ENCODE measurements at places on chromosomes 12 and 14. TPM values are rescaled to one million over a fixed set of nuclear protein-coding genes. Genes with fewer than 3 reads are reported as not detected.

Gene KRT82
- not detected for total RNA-seq

Gene RPGRIP1
- not detected for total RNA-seq

Gene NTS
- total RNA-seq: not detected

Gene PLD4
- total RNA-seq: 1.2 TPM

Gene RERG
- total RNA-seq: 0.55 TPM

Gene GARIN6
- total RNA-seq: not detected

Gene ARMH4
- not detected for total RNA-seq

Gene RFLNA
- not detected for total RNA-seq

Gene CCDC198
- not detected for total RNA-seq

Gene KRT2
- total RNA-seq: 0.77 TPM
